Stimulated activated CD4-positive, alpha-beta T cell treated with anti-CD3 and anti-CD28 coated beads, Interleukin-4, amount 100 ng/mL, for 1 hour (primary cell): ENCODE measurements at places on chromosomes 6 and 20.

GRCh38 chr20:15547119-15547518 lies 1026.1 kb downstream of the KIF16B start:
- no peak for DNase-seq

DNA sequence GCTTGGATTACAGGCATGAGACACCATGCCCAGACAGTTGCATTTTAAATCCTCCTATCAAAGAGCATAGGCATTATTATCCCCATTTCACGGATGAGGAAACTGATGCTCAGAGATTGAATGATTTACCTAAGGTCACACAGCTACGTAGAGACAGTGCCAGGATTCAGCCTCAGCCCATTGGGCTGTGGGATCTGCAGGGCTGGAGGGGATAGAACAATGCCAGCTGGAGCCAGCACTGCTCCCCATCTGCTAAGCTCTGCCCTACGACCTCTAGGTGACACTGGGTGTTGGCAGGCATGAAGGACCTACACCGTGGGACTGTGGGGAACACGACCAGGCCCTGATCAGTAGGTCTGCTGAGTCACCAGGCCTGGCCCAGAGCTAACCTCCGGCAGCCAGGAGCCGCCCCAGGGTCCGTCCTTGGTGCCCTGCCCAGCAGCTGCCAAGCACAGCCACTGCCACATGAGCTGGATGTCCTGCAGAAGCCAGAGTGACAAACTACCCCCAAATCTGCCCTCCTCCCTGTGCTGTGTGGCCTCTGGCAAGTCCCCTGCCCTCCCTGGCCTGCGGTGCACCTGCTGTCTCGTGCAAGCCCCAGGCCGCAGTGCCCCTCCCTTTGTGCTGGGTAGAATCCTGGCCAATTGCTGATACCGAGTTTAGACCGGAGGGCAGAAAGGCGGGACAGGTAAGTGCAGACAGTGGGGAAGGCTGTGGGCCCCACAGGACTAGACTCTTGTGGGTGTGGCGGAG lies 47.6 kb upstream of the PTGIS start:
- DNase-seq: no peak

GRCh38 chr6:131852200-131852599 lies 44.4 kb downstream of the ENPP1 start:
- no peak for DNase-seq

- no peak for DNase-seq
These were observed 71.9 kb upstream of the SULF2 start for GRCh38 chr20:47857187-47857568.

DNA sequence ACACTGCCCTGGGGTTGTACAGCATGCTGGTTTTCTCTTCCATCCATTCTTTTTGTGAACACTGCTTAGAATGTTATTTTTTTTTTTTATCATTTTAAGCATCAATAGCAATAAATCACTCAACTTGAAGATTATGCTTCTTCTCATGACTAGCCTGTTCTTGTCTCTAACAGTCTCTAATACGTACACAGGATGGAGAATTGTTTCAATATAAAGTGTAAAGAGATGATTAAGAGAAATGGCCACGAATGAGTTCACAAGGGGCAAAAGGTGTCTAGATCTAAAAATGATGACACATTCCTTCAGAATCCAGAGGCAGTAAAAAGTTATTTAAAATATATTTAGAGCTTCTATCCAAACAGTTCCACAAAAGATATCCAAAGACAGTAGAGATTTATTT lies 390.2 kb downstream of the HDGFL1 start:
- no peak for DNase-seq
